ENCODE measurements at places on chromosomes 2 and 18.

DNA sequence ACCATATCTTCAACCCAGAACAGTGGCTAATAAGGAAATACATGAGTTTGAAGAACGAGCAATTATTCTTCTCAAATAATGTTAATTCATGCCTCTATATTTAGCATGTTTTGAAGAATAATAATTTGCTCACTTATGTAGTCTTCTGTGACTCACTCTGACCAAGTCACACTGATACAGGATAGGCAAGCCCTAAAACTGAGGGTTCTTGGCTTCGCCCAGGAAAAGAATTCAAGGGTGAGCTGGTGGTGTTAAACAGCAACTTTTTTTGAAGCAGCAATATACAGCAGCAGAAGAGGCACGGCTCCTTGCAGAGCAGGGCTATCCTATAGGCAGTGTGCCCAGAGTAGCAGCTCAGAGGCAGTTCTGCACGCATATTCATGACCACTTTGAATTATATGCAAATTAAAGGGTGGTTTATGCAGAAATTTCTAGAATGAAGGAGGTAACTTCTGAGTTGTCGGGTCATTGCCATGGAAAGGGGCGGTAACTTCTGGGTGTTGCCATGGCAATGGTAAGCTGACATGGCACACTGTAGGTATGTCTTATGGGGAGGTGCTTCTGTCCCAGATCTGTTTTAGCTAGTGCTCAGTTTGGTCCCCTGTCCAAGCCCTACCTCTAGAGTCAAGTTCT is 200.6 kb downstream of the RND3 start:
- no peak for DNase-seq

GRCh38 chr2:213238753-213239495 is 45.3 kb upstream of the SPAG16 start:
- peak; percentile 67 for DNase-seq

DNA sequence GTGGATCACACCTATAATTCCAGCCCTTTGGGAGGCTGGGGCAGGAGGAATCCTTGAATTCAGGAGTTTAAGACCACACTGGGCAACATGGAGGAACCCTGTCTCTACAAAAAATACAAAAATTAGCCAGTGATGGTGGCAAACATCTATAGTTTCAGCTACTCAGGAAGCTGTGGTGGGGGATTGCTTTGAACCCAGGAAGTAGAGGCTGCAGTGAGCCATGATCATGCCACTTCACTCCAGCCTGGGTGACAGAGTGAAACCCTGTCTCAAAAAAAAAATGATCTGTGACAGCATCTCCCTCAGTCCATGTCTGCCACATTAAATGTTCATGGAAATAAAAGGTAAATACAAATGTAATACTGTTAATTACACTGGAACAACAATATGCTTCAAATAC is 121.4 kb upstream of the COL5A2 start:
- no peak for DNase-seq

- DNase-seq: no peak
Measured at GRCh38 chr2:25697559-25698341, 24.4 kb upstream of the DTNB start.

- no peak for DNase-seq
Measured at GRCh38 chr2:182682210-182682609, 33.8 kb upstream of the DNAJC10 start.

GRCh38 chr2:106338043-106338442 is 130.2 kb downstream of the RGPD3 start:
- DNase-seq: no peak

DNA sequence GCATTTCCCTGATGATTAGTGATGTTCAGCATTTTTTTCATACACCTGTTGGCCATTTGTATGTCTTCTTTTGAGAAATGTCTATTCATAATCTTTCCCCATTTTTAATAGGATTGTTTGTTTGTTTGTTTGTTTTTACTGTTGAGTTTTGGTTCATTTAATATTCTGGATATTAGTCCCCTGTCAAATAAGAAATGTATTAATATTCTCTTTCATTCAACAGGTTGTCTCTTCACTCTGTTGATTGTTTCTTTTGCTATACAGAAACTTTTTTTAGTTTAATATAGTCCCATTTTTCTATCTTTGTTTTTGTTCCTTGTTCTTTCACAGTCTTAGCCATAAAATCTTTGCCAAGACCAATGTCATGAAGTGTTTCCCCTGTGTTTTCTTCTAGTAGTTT is 22.1 kb downstream of the ACVR1C start:
- DNase-seq: no peak

DNA sequence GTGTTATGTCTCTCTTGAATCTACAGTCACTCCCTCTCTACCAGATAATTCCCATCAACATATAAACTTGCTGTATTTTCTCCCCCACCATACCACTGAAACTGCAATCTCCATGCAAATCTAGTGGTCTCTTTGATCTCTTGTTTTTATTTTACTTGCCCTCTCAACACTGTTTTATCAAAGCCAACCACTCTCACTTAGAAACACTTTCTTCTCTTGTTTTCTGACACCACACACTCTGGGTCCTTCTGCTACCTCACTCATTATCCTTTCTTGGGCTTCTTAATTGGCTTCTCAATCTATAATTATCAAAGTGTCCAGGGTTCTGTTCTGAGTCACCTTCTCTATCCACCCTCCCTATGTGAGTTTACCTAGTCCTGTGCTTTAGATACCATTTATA is 2.0 kb upstream of the MCFD2 start:
- no peak for DNase-seq

DNA sequence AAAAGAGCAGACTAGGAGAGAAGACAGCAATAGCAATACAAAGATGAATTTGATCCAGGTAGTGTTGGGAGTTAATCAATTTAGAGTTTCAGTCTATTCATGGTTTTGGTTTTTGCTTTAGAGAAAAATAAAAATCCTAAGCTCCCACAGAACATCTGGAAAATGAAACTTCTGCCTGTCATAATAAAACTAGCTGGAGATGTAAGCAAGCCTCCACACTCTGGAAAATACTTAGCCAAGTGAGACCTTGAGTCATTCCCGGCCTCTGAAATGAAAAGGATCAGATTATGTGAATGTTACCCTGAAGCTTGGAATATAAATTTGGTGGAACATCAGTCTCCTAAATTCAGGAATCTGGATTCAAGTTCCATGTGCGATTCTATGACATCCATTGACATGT is 485.6 kb upstream of the SPRED2 start:
- no peak for DNase-seq

- DNase-seq: peak; percentile 62
Measured at GRCh38 chr2:25078170-25079049, 36.5 kb downstream of the EFR3B start.

DNA sequence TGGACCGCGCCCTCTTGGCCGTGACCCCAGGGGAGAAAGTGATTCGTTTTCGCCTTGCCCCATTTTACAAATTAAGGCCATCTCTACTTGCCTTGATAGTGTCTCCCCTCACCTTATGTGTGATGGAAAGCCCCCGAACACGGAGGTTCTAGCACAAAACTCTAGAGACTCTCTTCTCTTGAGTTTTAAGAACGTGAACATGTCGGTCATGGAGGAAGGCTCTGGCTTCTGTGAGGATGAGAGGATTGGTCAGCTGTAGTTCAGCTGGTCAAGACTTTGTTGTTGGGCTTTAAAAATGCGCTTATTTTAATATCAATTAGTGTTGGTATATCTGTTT is 828 bp downstream of the DYNC1I2 start:
- DNase-seq: no peak

GRCh38 chr18:46946656-46947282 is 29.4 kb downstream of the KATNAL2 start:
- peak; percentile 51 for DNase-seq

DNA sequence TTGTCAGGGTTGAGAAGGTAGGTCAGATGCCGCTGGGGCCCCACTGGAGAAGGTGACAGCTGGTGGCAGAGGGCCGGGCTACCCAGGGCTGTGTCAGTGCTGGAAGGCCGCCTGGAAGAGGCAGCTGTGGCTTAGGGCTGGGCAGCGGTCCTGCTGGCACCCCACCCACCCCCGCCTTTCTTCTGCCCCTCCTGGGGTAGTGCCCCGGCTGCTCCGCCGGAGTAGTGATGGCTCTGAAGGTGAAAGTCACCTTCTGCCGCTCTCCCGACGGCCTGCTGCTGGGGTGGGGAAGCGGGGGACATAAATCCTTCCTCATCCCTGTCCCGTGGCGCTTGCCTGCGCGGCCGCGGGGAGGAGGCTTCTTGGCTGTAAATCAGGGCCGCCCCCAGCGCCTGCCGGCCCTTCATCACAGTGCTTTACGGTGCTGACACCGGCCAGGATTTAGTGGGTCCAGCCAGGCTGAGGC is 332.2 kb downstream of the DYSF start:
- no peak for DNase-seq

- DNase-seq: no peak
Measured at GRCh38 chr2:240023792-240024191, 1.4 kb downstream of the NDUFA10 start.

DNA sequence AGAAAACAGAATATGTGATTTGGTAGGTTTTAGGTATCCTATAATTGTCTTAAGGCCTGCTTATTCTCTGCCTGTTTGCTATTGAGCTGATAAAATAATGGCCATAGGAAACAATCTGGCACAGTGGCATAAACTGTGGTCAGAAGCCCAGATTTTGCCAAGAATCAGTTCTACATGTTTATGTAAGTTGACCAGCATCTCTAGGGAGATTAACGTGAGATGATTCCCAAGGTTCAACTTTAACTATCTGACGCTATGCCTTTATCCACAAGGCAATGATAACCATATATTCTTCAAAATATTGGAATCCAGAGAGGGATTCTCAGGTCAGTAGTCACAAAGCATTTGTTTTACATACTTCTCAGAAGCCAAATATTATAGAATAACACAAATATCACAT is 25.6 kb downstream of the AP1S3 start:
- no peak for DNase-seq

GRCh38 chr2:161915121-161915520 is 158.9 kb downstream of the DPP4 start:
- no peak for DNase-seq

DNA sequence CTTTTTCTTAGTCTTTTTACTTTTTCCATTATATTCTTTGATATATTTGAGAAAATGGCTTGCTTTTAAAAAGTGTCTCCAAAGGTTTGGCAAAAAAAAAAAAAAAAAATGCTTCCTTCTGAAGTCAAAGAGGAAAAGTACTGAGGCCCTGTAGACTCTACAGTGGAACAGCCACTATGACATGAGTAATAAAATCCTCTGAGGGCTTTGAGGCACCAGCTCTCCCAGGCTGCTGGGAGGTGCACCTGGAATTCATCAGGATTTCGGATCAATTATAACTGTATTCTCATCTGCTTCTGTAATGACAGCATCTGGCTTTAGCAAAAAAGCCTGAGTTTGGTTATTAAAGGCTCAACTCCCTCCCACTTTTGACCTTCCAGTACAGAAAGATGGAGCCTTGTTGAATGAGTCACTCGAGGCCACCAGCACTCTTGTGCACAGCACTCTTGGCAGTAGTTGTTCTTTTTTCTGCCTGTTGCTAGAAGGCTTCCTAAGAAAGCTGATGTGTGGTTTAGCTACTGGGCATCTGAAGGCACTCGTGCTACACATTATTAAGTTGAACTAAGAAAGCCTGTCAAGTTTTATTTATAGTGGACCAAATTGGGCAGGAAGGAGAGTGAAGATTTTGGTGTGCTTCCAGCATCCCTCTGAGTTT is 131.3 kb downstream of the PRPF40A start:
- DNase-seq: peak; percentile 85

DNA sequence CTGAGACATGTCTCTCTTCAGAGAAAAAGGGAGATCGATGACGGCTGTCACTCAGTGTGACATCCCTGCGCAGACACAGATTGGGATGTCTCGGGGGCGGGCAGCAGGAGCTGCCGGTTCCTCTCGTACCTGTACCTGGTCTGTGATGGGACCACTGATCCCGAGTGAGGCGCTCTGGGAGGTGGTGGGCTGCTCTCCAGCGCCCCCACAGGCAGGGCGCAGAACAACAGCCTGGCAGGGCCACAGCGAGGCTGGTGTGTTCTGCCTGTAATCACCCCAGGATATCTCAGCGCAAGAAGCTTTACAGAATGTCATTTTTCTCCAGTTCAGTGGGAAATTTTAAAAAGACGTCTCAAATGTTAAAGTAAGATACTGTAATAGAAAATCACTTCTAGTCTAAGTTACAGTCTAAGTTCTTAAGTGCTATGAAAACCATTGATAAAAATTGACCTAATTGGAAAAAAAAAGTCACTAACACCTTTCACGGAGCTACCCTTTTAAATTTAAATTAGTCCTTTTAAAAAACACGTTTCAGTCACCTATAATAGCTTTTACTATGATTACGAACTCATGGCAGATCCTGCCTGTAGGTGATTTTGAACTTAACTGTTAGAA is 189.8 kb downstream of the SNTG2 start:
- no peak for DNase-seq

GRCh38 chr2:25312958-25313710 is 28.6 kb downstream of the DNMT3A start:
- DNase-seq: no peak

Measured in BJ (cell line).